NCI-H187 treated with DMSO at 0.1 percent for 48 hours (cell line): ENCODE measurements at places on chromosomes 5 and 9.

GRCh38 chr9:121303456-121304451 lies 35.8 kb downstream of the GSN start:
- no peak for DNase-seq

GRCh38 chr9:31590091-31590490 lies 794.4 kb upstream of the ACO1 start:
- no peak for DNase-seq

DNA sequence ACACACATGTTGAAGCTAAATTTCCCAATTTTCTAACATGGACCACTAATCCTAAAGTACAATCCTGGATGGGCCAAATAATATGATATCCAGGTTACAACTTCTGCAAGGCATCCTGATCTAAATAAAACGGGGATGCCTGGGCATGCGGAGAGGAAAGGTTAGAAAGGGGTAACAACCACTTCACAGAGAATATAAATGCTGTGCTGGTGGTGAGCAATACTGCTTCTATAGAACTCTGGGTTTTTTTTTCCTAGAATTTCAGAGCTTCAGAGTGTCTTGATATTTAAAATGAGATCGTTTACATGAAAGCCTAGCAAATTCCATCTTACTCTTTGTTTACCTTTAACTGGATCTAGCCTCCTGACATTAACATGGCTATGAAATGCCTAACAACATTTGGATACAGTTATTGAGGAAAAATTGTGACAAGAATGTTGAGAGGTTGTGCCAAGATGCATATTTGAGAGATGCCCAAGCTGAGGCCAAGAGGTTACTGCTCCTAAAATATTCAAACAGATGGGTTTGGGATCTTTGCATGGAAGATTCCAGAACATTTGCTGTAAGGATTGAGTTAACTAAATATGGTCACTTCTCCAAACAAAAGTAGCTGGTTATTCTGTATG lies 22.4 kb downstream of the TNFAIP8 start:
- no peak for DNase-seq

- no peak for DNase-seq
These were observed 7.7 kb upstream of the NFIB start for GRCh38 chr9:14321517-14322130.

DNA sequence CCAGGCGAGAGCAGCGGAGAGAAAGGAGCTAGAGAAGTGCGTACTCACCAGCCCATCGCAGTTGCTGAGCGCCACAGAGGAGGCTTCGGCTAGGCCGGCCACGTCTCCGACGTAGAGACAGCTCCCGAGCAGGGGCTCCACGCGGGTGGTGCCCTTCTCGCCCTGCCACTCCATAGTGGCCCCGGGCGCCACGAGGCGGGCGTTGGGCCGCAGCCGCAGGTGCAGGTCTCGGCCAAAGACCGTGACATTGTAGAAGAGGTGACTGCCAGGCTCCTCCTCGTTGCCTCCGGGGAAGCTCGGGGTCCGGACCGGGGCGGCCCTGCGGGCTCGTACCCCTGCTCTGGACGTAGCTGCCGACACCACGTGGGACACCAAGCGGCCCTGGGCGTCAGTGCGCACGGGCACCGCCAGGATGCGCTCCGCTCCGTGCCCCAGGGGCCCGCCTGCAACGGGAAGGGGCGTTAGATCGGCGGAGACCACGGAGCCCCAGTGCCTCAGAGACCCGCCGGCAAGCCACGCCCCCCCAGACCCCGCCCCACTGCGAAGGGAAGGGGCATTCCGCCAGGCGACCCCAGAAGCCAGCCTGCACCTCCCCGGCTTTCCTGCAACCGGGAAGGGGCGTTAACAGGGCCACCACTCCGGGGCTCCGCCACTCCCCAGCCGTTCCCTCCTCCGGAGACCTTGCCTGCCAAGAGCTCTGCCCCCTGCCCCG lies 1.4 kb downstream of the ADAMTS2 start:
- no peak for DNase-seq

DNA sequence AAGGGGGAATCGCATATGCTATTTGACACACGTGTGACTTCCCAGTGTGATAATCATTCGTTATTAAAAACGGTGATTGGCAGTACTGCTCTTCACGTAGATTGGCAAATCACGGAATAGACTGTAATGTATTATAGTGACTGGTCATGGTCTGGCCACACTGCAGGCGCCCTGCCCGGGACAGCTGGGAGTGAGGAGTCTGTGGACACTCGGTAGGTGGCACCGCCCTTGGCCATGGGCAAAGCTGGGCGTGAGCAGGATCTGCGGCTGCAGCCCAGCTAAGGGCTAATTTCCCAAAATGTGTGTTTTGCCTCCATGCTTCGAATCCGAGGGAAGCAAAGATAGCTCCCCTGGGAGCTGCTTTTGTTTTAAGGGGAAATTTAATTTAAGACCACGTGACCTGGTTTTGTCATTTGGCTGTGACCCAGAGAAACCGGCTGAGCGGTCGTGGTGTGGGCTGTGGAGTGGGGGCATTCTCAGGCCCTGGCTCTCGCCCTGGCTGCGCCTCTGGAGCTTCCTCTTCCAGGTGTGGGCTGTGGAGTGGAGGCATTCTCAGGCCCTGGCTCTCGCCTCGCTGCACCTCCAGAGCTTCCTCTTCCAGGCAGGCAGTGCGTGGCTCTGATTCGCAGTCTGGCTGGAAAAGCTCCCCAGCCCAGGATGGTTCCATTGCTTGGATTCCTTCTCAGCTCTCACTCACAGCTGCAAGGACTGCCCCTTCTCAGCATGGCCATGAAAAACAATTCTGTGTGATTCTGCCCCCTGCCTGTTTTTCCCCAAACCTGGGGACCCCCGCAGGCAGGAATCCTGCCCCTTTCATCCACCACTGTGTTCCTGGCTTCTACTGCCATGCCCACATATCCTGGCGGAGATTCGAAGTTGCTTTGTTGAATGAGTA lies 131.1 kb downstream of the OLFM1 start:
- no peak for DNase-seq

GRCh38 chr9:130020618-130021017 lies 22.4 kb downstream of the FNBP1 start:
- DNase-seq = no peak

DNA sequence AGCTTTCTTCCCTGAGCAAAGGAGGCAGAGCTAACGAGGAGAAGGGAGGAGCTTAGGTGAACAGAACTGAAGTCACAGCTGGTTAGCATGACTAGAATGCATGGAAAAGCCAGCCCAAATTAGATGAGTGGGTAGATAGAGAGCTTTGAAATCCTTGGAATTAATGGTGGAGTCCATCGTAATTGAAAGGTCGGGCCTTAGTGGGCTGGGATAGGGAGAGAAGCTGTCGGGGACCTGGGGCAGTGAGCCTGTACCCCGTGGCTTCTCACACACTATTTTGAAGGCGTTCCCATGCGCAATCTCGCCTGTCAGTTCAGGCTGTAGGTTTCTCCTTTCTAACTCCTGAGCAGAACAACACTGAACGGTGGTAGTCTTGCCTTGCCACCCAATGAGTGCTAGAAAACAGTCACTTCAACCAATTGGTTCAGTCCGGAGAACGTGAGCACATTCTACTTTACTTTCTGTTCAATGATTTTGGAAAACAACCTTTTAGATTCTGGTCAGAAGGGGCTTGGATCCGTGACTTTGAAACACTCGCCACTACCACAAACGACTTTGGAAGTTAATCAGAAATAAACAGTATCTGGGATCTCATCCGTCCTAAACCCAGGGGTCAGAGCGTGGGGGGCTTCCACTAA lies 655 bp upstream of the RAI14 start:
- no peak for DNase-seq

- DNase-seq = no peak
These were observed 127.5 kb upstream of the CDKN2B start for GRCh38 chr9:22136461-22137096.
